ENCODE measurements at places on chromosomes 7 and 10. TPM values are rescaled to one million over a fixed set of nuclear protein-coding genes. Genes with fewer than 3 reads are reported as not detected.

The CYP3A5 gene
- total RNA-seq = 15.5 TPM

- no peaks in the 10 kb centered on the region for H3K27me3 ChIP-seq
- DNase-seq = no peak
- peaks cover under 1% of the 10 kb centered on the region for H3K4me1 ChIP-seq
- H3K27ac ChIP-seq = no peak overlapping the region
Measured at GRCh38 chr10:113144576-113144975, 194.5 kb downstream of the TCF7L2 start.

- no peak for DNase-seq
- H3K4me1 ChIP-seq = peaks cover 45% of the 10 kb centered on the region
- peak overlapping the region; percentile 58 for H3K27ac ChIP-seq
Measured at GRCh38 chr10:79431891-79432831, 13.3 kb downstream of the ZCCHC24 start.

- DNase-seq = no peak
- H3K27ac ChIP-seq = peak overlapping the region; percentile 83
- H3K27me3 ChIP-seq = no peaks in the 10 kb centered on the region
- H3K36me3 ChIP-seq = no peaks in the 10 kb centered on the region
- H3K4me1 ChIP-seq = peaks cover 54% of the 10 kb centered on the region
Measured at GRCh38 chr7:44639671-44640321, 33.4 kb downstream of the OGDH start.

Data from lower lobe of right lung (tissue), 2 donors.